Smooth muscle cell of trachea (primary cell): ENCODE measurements at places on chromosomes 5 and 9. TPM values are rescaled to one million over a fixed set of nuclear protein-coding genes. Genes with fewer than 3 reads are reported as not detected.

The FCN1 gene
- not detected in 2 replicates for total RNA-seq

The ERAP2 gene
- total RNA-seq: 6.8 and 75.6 TPM in 2 replicates

The SPINK13 gene
- total RNA-seq: not detected in 2 replicates

The CDH6 gene
- total RNA-seq: 61.4 and 77.2 TPM in 2 replicates

The ROPN1L gene
- 0.29 and 0.66 TPM in 2 replicates for total RNA-seq

The C5orf52 gene
- not detected in 2 replicates for total RNA-seq

The PDLIM4 gene
- total RNA-seq: 43.3 and 96.6 TPM in 2 replicates

The ANKRD34B gene
- not detected in 2 replicates for total RNA-seq

The SAXO1 gene
- under 0.01 and 0.17 TPM in 2 replicates for total RNA-seq

The TMC1 gene
- total RNA-seq: 1.3 TPM in 1 of 2 replicates, not detected in the other

The GFI1B gene
- total RNA-seq: 0.17 TPM in 1 of 2 replicates, not detected in the other
